Smooth muscle cell of the pulmonary artery (primary cell): ENCODE measurements at places on chromosomes 1 and 21. TPM values are rescaled to one million over a fixed set of nuclear protein-coding genes. Genes with fewer than 3 reads are reported as not detected.

The PATJ gene
- 8.2 and 8.8 TPM in 2 replicates for total RNA-seq

The GUCA2B gene
- not detected in 2 replicates for total RNA-seq

The ABCA4 gene
- 0.65 and 0.83 TPM in 2 replicates for total RNA-seq

The TTC39A gene
- 1.6 and 2.0 TPM in 2 replicates for total RNA-seq

The BATF3 gene
- 1.8 and 3.4 TPM in 2 replicates for total RNA-seq

The TARBP1 gene
- 22.9 and 28.7 TPM in 2 replicates for total RNA-seq

The CLEC20A gene
- not detected in 2 replicates for total RNA-seq

The KCNA3 gene
- total RNA-seq = 0.07 TPM in 1 of 2 replicates, not detected in the other

The HCN3 gene
- 0.91 and 1.4 TPM in 2 replicates for total RNA-seq

The AKT3 gene
- total RNA-seq = 53.0 and 66.3 TPM in 2 replicates

The UCK2 gene
- 59.6 and 89.4 TPM in 2 replicates for total RNA-seq

The FCRL4 gene
- not detected in 2 replicates for total RNA-seq

The S100A12 gene
- total RNA-seq = not detected in 2 replicates

The OLIG2 gene
- not detected in 2 replicates for total RNA-seq

The PGLYRP4 gene
- not detected in 2 replicates for total RNA-seq

The FCN3 gene
- not detected in 2 replicates for total RNA-seq

The CDC42 gene
- 209 and 250 TPM in 2 replicates for total RNA-seq

The OR10J1 gene
- not detected in 2 replicates for total RNA-seq

The MYOCOS gene
- total RNA-seq = 0.17 TPM in 1 of 2 replicates, not detected in the other

The CD52 gene
- not detected in 2 replicates for total RNA-seq

The RNU1-1 gene
- total RNA-seq = under 0.01 TPM in 2 replicates

The LRRC8B gene
- 0.89 and 0.98 TPM in 2 replicates for total RNA-seq

The FABP3 gene
- 7.5 and 40.1 TPM in 2 replicates for total RNA-seq

The WDR64 gene
- total RNA-seq = not detected in 2 replicates

The PDC gene
- 0.07 TPM in 1 of 2 replicates, not detected in the other for total RNA-seq

The TMEM54 gene
- 30.8 and 49.7 TPM in 2 replicates for total RNA-seq

The KRTAP19-1 gene
- total RNA-seq = not detected in 2 replicates

The ZNF683 gene
- total RNA-seq = not detected in 2 replicates

The OTUD7B gene
- total RNA-seq = 16.6 and 21.2 TPM in 2 replicates

The KLHDC7A gene
- 0.03 TPM in 1 of 2 replicates, not detected in the other for total RNA-seq

The SSR2 gene
- total RNA-seq = 250 and 314 TPM in 2 replicates

The BSDC1 gene
- 68.2 and 68.3 TPM in 2 replicates for total RNA-seq

The PROX1 gene
- 0.03 and 0.07 TPM in 2 replicates for total RNA-seq

The GJA8 gene
- total RNA-seq = not detected in 2 replicates

The SYT6 gene
- total RNA-seq = not detected in 2 replicates

The SPATA46 gene
- not detected in 2 replicates for total RNA-seq

The BCL10 gene
- 15.7 and 17.3 TPM in 2 replicates for total RNA-seq

The ARHGEF16 gene
- 0.52 and 0.66 TPM in 2 replicates for total RNA-seq

The BTBD19 gene
- total RNA-seq = 10.7 and 18.0 TPM in 2 replicates

The ITLN2 gene
- 0.52 and 0.69 TPM in 2 replicates for total RNA-seq

The SIM2 gene
- total RNA-seq = under 0.01 and 0.13 TPM in 2 replicates

The TMEM269 gene
- 0.03 and 0.07 TPM in 2 replicates for total RNA-seq

The SH3D21 gene
- total RNA-seq = 10.0 and 13.6 TPM in 2 replicates

The LAPTM5 gene
- 0.26 TPM in 1 of 2 replicates, not detected in the other for total RNA-seq

The TFAP2E gene
- total RNA-seq = 0.13 and 0.33 TPM in 2 replicates

The APOBEC4 gene
- not detected in 2 replicates for total RNA-seq

The RCSD1 gene
- 0.13 and 1.2 TPM in 2 replicates for total RNA-seq

The RXRG gene
- total RNA-seq = 0.03 TPM in 1 of 2 replicates, not detected in the other

The TTLL7 gene
- 19.1 and 26.0 TPM in 2 replicates for total RNA-seq

The SYT2 gene
- total RNA-seq = under 0.01 TPM in 1 of 2 replicates, not detected in the other

The GPR37L1 gene
- 0.03 TPM in 1 of 2 replicates, not detected in the other for total RNA-seq

The TESK2 gene
- 1.3 and 4.9 TPM in 2 replicates for total RNA-seq

The RNASEL gene
- 7.0 and 13.4 TPM in 2 replicates for total RNA-seq

The TEDDM1 gene
- total RNA-seq = not detected in 2 replicates

The C1orf185 gene
- total RNA-seq = not detected in 2 replicates

The PPOX gene
- total RNA-seq = 7.4 and 10.0 TPM in 2 replicates

The LORICRIN gene
- total RNA-seq = not detected in 2 replicates

The APCS gene
- total RNA-seq = not detected in 2 replicates
